ENCODE measurements at places on chromosomes 4 and X.

DNA sequence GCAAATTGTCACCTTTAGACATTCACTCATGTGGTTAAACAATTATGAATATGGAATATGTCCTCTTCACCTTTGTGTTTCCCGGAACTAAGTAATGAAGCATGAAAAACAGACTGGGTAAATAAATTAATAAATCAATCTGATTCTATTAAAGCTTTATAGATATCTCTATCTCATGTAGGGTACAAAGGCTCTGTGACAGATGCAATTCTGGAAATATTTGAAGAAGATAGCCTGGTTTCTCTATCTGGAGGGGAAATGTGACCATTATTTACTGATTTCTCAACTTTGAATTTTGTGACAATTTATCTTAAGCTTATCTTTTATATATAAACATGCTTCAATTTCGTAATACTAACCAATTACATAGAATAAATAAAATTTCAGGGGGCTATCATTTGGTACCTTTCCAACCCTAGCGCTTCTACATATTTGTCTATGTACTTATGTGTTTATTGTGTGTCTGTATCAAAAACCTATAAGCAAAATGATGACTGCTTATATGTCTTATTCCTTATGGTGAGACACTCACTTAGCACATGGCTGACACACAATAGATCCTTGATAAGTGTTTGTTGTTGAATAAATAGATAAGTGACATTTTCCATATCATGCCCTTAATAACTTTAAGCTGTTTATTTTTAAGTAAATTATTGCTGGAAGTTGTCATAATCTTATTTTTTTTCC is 9.9 kb downstream of the CTSO start:
- no peak for DNase-seq

DNA sequence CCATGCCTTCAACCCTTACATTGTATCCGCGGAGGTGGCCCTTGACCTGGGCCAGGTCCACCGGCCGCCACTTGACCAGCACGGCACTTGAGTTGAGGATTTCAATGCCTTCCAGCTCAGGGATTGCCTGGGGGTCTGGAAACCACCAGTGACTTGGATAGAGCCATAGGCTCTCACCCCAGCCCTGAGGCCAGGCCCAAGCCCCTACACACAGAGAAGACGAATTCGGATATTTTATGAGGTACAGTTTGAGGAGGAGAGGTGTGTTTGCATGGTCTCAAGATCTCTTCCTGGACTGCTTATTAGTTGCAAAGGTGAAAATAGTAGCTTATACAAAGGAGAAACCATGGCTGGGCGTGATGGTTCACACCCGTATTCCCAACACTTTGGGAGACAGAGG is 20.3 kb downstream of the L1CAM start:
- DNase-seq: no peak

DNA sequence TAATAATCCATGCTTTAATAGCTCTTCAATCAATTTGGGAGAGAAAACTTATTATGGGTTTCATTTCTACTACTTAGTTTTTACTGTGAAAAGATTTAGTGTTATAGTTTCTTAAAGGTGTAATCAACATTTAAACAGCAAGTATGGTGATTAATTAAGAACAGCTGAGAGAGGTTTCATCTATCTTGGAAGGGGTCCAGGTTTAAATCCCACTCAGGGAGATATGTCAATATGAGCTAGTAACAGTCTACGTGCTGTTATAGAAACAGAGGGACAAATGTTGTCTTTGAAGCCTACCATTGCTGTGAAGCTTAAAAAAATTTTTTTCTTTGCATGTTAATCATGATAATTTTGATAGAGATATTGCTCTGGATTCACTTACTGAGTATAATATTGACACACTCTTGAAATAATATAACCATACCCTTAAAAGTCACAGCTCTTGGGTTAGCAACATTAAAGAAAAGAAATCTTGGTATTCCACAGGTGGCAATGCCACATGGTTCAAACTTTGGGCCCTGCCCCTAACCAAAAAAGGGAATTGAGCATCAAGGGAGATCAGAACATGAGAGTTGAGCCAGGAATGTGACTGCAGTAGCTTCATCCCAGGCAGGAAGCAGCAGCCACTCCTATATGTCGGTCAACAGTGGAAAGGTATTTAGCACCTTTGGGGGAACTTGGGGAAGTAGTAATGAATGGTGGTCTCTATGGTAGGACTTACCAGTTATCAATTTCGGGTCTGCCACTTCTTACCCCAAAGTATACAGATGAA is 107.8 kb downstream of the ANK2 start:
- no peak for DNase-seq

GRCh38 chr4:108427946-108428485 is 192.4 kb upstream of the RPL34 start:
- no peak for DNase-seq

DNA sequence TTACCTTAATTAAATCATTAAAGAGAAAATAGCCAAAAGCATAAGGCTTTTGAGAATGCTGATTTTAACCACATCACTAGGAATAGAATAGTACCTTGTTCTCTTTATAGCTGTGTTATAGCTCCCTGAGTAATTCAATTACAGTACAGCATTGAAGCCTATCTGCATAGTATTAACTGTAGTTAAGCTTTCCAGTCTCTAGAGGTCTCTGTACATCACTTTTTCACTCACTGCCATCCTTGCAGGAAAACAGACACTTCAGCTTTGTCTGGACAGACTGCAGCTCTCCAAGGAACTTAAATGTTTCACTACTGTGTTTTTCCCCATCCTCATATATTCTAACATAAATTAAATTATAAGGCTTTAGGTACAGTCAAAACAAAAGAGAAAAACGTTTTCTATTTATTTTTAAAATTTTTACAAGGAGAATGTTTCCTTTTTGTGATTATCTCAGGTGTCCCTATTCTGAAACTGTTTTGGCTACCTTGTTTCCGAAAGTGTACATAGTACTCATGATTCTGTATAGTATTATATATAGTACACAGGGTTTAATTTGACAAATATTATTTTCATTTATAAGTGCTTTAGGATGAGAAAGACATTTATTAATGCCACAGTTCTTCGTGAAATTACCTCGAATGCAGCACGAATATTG is 407.9 kb downstream of the PCDH18 start:
- DNase-seq: peak; percentile 13

DNA sequence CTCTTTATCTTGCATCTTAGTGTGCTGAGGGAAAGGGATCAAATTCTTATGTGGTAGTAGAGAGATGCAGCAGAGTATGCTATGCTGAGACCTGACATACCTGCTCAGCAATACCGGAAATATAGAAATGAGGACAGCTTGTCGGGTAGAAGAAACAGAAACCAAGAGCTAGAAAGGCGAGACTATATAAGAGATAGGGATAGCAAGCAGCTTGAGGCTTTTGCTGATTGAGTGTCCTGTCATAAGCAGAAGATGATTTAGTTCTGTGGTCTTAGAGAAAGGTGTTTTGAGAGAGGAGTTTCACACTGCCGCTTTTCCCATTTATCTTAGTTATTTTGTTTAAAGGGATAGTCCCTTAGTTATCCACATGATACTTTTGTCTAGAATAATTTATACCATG is 31.7 kb downstream of the USP9X start:
- no peak for DNase-seq

DNA sequence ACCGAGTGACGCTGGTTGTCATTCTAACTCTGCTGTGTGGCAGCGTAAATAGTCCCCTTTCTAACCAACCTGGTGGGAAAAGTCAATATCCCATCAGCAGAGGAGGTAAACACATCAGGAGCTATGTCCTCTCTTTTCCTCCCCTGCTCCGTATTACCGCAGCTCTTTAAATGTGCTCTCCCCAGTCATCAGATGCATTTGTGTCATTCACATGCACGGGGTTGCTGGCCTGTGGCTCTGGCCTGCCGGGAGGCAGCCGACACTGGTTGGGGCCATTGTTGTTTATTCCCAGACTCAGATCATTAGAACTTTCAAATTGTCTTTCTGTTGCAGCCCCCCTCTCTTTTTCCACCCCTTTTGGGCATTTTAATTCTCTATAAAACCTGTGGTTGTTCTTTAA is 21.9 kb downstream of the ARX start:
- DNase-seq: no peak

DNA sequence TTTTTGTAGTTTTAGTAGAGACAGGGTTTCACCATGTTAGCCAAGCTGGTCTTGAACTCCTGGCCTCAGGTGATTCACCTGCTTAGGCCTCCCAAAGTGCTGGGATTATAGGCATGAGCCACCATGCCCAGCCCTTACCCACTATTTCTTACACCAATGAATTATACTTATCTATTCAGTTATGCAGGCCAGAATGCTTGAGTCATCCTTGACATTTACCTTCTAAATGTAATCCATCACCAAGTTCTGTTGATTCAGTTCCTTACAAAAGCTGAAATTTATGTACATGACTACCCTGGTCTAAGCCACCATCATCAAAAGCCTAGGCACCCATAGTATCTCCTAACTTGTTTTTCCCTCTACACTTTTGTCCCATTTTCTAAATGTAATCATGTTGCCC is 585.7 kb downstream of the IL15 start:
- DNase-seq: no peak

GRCh38 chr4:169252339-169253112 is 18.2 kb downstream of the SH3RF1 start:
- DNase-seq: no peak

GRCh38 chr4:126939401-126939800 is 693.4 kb upstream of the INTU start:
- DNase-seq: no peak

GRCh38 chrX:24264383-24264782 is 49.5 kb downstream of the SUPT20HL2 start:
- DNase-seq: no peak

GRCh38 chrX:95383778-95384177 is 1300.9 kb upstream of the DIAPH2 start:
- no peak for DNase-seq

- DNase-seq: no peak
Measured at GRCh38 chr4:165757451-165757850, 115.6 kb upstream of the TLL1 start.

DNA sequence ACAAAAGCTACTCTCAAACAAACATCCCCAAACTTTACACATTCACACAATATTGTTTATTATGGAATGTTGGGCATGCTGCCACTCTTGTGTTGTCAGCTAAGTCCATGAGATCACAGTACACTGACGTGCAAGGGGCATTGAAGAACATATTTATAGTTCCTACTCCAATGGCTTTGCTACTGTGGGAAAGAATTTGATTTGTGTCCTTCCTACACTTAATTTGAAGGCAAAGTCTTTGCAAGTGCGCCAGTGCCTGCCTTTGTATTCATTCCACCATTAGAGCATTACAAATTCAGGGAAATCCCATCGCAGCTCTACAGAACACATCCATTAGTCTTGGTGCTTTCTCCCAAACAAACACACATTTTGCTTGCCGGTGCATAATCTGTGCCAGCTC is 45.4 kb upstream of the FTHL17 start:
- no peak for DNase-seq

GRCh38 chrX:49260221-49260985 is 4.1 kb downstream of the FOXP3 start:
- DNase-seq: no peak

DNA sequence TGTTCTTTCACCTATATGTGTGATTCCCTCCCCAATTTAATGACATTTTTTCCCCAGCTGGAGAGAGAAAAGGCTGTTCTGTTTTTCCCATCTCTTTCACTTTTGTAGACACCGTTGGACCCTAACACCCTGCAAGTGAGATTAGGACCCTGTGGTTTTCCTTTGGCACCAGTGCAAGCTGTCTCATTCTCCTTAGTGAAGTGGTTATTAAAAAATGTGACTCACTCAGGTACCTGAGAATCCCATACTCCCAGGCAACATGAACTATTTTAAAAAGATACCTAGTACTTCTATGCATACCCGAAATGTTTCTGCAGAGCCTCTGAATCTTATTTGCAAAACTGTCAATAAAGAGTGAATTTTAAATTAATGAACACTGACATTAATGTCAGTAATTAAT is 175.7 kb upstream of the TBC1D9 start:
- no peak for DNase-seq

DNA sequence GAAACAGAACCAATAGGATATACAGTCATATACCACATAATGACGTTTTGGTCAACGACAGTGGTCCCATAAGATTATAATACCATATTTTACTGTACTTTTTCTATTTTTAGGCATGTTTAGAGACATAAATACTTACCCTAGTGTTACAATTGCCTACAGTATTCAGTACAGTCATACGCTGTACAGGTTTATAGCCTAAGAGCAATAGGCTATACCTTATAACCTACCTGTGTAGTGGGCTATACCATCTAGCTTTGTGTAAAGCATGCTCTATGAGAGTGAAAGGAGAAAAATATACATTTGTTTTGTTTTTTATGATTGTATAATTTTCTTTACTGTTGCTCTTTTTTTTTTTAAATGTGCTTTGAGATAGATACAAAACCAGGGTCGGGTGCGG is 52.0 kb upstream of the PABPC1L2A start:
- no peak for DNase-seq

DNA sequence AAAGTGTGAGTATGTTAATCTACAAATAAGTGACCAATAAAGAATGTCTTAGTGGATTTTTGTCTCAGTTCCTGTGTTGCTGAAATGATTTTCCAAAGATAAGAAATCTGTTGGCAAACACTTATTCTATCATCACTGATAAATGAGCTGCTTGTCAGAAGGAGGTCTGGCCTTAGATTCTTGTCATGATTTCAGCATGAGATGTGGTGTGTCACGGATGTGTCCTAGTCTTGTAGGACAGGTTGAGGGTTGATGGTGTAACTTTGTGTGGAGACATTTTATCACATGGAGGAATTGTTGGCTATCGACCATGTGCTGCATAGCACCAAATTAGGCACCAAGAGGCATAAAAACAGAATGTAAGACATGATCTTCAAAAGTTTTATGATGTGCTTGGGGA is 31.8 kb upstream of the LIMCH1 start:
- no peak for DNase-seq

DNA sequence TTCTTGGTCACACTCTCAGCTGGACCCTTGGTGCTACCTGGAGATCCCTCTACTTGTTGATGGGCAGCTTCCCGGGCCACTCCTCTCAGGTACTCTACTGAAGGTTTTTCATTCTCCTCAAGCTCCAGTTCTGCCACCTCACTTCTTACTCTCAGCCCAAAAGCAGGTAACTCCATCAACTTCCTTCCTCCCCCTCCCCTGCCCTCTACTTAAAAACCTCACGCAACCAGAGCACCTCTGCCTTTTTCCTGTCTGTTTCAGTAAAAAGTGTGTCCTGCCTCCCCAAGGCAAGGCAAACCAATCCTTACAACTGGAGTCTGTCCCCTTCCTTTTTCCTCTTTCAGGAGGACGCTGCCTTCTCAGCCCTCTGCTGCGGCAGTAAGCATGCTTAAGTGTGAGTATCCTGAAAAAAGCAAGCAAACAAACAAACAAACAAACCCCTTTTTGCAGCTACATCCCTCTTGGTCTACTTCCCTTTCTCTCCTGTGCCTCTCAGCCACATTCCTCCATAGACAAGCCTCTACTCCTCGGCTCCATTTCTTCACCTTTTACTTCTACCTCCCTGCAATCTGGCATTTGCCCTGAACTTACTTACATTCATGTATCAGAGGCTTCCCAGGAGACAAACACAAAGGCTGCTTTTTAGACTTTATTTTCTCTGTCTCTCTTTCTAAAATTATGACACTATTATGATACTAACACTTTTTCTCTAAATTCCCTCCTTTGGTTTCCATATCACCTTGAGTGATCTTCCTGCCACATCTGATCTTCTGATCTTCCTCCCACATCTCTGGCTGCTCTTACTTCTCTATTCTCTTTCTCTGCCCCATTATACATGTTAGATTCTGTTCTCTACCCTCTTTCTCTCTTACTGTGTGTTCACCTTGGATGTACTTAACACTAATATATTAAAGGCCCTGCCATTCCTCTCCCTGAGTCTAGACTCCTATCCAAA is 5.4 kb downstream of the ALPK1 start:
- DNase-seq: no peak
